ENCODE measurements at places on chromosomes 7 and 10.

DNA sequence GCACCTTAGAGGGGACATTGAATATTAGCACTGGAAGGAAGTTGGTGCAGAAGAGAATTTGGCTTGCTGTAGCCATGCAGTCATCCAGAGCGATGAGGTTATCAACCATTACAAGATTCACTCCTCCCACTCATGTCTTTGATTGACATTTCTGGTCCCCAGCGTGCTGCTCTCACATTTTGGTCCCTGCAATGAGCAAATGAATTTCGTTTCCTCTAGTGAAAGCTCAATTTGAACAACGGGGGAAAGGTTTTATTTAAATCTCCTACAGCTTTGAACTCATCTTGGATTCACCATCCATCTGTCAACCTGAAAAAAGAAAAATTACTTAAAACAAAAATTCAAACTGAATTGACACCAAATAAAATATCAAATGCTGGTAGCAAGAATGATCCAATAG, 975.2 kb downstream of the NRG3 start:
- peaks cover 2% of the 10 kb centered on the region for H3K27me3 ChIP-seq
- no peak for DNase-seq
- H3K4me3 ChIP-seq: no peak overlapping the region
- no peak overlapping the region for H3K27ac ChIP-seq

DNA sequence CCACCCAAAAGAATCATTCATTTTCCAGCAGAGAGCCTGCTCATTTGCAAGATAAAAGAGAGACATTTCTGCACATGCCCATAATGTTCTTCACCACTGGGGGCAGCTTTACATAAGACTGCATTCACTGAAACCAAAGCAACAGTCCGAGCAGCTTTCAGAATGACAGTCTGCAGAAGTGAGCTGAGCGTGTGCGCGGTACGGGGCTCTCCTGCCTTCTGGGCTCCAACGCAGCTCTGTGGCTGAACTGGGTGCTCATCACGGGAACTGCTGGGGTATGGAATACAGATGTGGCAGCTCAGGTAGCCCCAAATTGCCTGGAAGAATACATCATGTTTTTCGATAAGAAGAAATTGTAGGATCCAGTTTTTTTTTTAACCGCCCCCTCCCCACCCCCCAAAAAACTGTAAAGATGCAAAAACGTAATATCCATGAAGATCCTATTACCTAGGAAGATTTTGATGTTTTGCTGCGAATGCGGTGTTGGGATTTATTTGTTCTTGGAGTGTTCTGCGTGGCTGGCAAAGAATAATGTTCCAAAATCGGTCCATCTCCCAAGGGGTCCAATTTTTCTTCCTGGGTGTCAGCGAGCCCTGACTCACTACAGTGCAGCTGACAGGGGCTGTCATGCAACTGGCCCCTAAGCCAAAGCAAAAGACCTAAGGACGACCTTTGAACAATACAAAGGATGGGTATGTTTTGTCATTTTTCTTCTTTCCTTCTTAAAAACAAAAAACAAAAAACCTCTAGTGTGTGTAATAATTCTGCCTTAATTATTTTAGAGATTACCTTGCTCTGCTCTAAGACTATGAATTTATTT, at the start of gene LRRTM3:
Gene LRRTM3, plus strand, starts transcription at position 141 of the 820 bp plus-strand sequence.
- H3K4me3 ChIP-seq: peak within 1 kb of the TSS; percentile 69
- no peak within 1 kb of the TSS for H3K27ac ChIP-seq
- DNase-seq: peak; percentile 24
- H3K4me1 ChIP-seq: peaks cover 36% of the 10 kb centered on the region

DNA sequence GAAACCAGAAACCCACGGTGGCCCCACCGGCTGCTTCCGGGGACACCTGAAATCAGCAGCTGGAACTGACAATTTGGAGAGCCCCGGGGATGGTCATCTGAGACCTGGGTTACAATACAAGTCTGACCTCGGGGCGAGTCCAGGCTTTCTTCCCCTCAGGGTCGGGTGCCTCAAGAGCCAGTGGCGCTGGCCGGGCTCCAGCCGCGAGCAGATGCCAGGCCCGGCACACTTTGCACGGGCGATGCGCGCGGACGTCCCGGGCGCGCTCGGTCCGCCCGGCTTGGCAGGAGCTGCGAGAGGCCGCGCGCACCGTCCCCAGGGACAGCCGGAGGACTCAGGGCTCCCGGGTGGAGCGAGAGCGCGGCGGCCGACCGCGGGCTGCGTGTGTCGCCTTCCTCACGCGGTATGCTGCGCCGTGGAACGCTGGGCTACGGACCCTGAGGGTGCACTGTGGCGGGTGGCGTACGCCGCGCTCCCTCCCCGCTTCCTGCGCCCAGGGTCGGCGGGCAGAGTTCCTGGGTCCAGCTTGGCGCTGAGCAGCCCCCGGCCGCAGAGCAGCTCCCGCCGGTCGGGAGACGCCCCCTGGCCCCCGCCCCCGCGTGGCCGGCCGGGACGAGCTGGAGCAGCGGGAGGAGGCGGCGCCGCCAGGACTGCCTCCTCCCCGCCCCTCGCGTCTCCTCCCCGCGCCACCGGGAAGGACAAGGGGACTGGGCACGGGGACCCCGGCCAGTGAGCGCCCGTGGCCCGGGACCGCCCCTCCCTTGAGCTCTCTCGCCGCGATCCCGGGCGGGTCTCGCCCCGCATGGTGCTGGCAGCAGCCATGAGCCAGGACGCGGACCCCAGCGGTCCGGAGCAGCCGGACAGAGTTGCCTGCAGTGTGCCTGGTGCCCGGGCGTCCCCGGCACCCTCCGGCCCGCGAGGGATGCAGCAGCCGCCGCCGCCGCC, at the start of gene RBM20:
Gene RBM20, plus strand, starts transcription at position 684 of the 945 bp plus-strand sequence. Its CDS starts 119 bp downstream, at position 803.
- H3K4me3 ChIP-seq: peak within 1 kb of the TSS; percentile 86
- H3K36me3 ChIP-seq: no peaks in the 10 kb centered on the region
- DNase-seq: peak; percentile 48
- peaks cover 64% of the 10 kb centered on the region for H3K4me1 ChIP-seq
- H3K27me3 ChIP-seq: peaks cover 5% of the 10 kb centered on the region

DNA sequence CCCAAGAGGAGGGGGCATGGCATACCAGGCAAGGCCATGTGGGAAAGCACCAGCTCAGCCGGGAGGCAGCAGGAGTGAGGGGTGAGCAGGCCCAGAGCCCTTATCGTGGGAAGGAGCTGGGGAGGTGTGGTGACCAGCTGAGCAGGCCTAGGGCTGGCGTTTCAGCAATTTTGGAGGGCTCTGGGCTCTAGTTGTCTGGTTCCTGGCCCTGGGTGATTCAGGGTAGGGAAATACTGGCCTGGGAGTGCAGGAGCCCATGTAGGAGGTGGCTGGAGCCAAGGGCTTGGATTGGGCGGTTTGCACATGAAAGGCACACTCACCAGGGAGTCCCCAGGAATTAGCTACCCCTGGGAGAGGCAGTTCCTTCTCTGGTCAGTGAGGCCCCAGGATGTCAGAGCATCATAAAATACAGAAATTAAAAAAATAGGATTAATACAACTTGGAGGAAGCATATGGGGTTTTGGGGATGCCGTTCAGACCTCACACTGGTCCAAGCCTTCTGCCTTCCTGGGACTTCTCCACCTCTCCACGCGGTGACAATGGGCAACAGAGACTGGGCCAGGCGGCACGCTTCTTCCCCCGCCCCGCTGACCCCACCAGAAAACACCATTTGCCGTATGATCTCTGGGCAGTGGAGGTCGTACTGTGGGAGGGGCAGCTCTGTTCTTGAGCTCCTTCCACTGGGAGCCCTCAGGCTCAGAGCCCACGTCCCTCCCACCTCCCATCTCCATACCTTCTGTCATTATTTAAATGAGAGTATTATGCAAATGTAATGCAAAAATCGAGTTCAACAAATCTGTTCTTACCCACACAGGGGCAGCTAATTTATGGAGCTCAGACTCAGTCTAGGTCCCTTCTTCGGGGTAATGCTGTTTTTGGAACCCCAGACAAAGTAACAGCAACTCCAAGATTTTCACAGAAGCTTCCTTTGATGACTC, 133.0 kb upstream of the FAM20C start:
- H3K4me3 ChIP-seq: no peak overlapping the region
- H3K4me1 ChIP-seq: peaks cover 4% of the 10 kb centered on the region
- peak; percentile 34 for DNase-seq
- H3K27ac ChIP-seq: no peak overlapping the region

DNA sequence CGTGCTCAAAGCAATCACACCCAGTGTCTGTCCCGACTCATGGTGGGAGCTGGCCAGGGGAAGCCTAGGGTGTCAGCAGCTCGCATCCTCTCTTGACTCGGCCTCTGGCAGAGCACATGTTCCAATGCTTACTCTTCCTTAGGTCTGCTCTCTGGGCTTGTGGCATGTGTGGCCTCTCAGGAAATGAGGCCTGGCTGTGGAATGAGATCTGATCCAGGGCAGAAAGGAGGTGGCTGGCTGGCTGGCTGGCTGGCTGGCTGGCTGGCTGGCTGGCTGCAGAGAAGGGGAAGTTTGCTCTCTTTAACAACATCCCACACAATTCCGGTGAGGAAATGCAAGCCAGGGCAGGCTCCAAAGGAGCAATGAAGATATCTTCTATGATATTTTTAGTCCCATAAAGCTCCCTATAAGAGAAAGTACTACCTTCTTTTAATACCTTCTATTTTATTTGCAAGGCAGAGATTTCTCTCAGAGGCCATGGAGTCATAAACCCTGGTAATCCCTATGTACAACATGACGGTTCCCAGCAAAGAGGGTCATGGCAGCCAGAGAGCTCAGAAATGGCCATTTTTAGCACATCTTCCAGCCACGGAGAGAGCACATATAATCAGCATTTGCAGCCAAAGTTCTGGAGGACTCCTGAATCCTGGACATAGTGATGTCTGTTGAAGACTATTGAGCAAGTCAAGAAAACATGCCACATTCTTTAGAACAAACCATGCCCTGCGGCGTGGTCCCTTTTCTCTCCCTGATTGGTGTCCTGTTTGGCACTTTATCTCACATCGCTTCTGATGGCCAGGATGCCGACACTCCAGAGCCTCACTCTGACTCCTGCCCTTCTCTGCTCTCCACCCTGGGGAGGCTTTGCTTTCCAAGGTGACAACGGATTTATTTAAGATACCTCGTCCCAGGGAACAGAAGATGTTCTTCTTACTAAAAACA, 153.7 kb downstream of the FANK1 start:
- peaks cover 31% of the 10 kb centered on the region for H3K27me3 ChIP-seq
- no peak overlapping the region for H3K4me3 ChIP-seq
- no peak overlapping the region for H3K27ac ChIP-seq
- peaks cover 11% of the 10 kb centered on the region for H3K4me1 ChIP-seq
- DNase-seq: no peak

- no peaks in the 10 kb centered on the region for H3K36me3 ChIP-seq
- H3K27me3 ChIP-seq: no peaks in the 10 kb centered on the region
- no peak overlapping the region for H3K4me3 ChIP-seq
- peak overlapping the region; percentile 67 for H3K27ac ChIP-seq
- no peak for DNase-seq
Observed at GRCh38 chr10:28664369-28664740, 13.0 kb upstream of the BAMBI start.

- no peaks in the 10 kb centered on the region for H3K27me3 ChIP-seq
- H3K4me1 ChIP-seq: peaks cover 11% of the 10 kb centered on the region
- no peak overlapping the region for H3K4me3 ChIP-seq
- H3K36me3 ChIP-seq: peaks cover 23% of the 10 kb centered on the region
- DNase-seq: no peak
Observed at GRCh38 chr7:149455175-149455950, 5.5 kb downstream of the ZNF777 start.

GRCh38 chr10:128306966-128307365, 180.7 kb upstream of the MKI67 start:
- no peak overlapping the region for H3K4me3 ChIP-seq
- peak; percentile 16 for DNase-seq
- H3K27ac ChIP-seq: no peak overlapping the region
- H3K36me3 ChIP-seq: no peaks in the 10 kb centered on the region
- peaks cover 17% of the 10 kb centered on the region for H3K27me3 ChIP-seq
- H3K4me1 ChIP-seq: no peaks in the 10 kb centered on the region

DNA sequence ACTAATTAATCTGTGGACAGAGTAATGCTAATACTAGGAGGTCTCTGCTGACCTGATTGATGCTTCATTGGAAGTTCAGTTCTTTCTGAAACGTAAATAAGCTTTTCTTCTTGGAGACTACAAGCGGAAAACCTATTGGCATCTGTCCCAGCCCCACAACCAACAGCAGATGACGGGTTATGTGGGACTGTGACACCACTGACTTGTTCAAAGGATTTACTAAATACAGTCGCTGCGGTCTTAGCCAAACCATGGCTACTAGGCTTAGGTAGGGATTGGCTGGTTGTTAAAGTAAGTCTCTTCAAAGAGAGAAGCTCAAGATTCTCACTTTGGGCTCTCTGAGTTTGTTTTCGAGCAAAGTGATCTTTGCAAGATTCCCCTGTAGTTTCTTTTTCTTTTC, 68.3 kb downstream of the HYCC1 start:
- H3K4me1 ChIP-seq: peaks cover 17% of the 10 kb centered on the region
- H3K36me3 ChIP-seq: no peaks in the 10 kb centered on the region
- H3K27ac ChIP-seq: no peak overlapping the region
- H3K27me3 ChIP-seq: no peaks in the 10 kb centered on the region
- no peak overlapping the region for H3K4me3 ChIP-seq

- H3K4me1 ChIP-seq: peaks cover 41% of the 10 kb centered on the region
- H3K27ac ChIP-seq: peak overlapping the region; percentile 57
Observed at GRCh38 chr7:94414481-94414880, 19.8 kb downstream of the COL1A2 start.

DNA sequence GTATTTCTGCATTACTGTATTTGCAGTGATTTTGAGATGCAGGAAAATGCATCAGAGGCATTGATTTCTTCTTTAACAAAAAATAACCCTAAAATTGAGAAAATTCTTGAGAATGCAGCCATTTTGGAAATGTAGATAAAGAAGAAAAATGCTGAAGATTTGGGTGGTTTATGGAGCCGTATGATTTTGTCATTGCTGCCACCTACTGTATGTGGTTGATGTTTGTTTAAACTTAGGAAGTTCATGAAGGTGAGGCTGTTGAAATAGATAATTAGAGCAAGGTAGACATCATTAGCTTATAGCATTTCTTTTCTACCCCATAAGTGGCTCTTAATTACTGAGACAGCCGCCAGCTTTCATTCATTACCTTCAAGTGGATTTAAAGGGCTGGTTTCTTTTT, 92.1 kb upstream of the SAMD8 start:
- H3K4me1 ChIP-seq: peaks cover 68% of the 10 kb centered on the region
- H3K4me3 ChIP-seq: no peak overlapping the region
- H3K27me3 ChIP-seq: no peaks in the 10 kb centered on the region

DNA sequence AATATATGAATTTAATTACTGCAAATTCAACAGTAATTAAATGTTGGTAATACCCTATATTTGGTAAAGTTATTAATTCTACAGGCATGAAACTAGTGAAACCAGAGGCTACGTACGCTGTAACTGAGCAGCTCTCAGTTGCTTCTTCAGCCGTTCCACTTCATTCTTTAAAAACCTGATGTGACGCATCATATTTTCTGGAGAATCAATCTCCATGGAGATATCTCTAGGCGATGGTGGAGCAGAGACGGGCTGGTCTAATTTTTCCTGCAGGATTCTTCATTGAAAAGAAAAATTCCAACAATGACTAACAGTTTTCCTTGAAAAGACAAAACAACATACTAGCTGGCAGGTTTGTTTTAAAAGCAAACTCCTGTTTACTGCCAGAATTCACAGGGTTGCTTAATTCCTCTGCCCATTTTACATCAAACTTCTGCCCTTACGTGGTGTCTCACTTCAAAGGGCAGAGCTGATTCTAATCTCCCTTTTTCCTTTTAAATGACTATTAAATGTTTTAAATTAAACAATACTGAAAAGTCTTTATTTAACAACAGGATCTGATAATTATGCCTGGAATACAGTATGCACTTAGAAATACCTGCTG, 59.4 kb upstream of the MRLN start:
- no peak overlapping the region for H3K27ac ChIP-seq
- DNase-seq: no peak
- H3K4me3 ChIP-seq: no peak overlapping the region
- H3K4me1 ChIP-seq: peaks cover 3% of the 10 kb centered on the region
- H3K36me3 ChIP-seq: peaks cover 28% of the 10 kb centered on the region

- DNase-seq: no peak
- H3K4me3 ChIP-seq: no peak overlapping the region
- H3K4me1 ChIP-seq: peaks cover 43% of the 10 kb centered on the region
- H3K27me3 ChIP-seq: no peaks in the 10 kb centered on the region
- peaks cover 3% of the 10 kb centered on the region for H3K36me3 ChIP-seq
Observed at GRCh38 chr7:30349170-30349569, 64.8 kb downstream of the ZNRF2 start.

All from mesothelial cell of epicardium (in vitro differentiated cells).